ENCODE measurements at places on chromosomes 1 and 21. TPM values are rescaled to one million over a fixed set of nuclear protein-coding genes. Genes with fewer than 3 reads are reported as not detected.
A peak's percentile ranks its signal among the peaks of the same experiment; 100 is the strongest.

DNA sequence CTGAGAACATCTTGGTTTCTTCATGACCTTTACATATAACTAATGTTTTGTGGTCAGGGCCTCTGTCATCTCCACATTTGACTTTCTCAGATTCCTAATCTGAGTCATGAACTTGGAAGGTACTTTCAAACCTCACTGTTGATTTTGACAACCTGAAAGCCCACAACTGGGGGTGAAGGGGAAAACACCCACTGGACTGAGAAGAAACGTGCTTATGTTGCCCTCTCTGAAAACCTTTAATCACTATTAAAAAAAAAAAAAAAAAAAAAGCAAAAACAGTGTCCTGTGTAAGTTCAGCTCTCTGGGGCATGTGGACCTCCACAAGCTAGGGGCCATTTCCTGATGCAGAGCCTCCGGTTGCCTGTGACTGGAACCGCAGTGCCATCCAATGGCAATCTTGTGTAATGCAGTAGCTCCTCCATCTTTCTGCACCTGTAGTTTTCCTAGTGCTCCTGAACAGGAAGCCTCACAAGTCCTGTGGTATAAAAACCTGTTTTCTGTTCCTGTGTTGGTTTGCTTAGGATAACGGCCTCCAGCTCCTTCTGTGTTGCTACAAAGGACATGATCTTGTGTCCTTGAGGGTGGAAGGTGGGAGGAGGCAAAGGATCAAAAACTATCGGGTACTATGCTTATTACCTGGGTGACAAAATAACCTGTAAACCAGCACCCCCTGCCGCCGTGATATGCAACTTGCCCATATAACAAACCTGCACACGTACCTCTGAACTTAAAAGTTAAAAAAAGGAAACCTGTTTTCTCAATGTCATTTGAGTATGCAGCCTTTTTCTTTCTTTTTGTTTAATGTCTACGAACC, 124.5 kb downstream of the ZNF648 start:
- DNase-seq: peak; percentile 83

DNA sequence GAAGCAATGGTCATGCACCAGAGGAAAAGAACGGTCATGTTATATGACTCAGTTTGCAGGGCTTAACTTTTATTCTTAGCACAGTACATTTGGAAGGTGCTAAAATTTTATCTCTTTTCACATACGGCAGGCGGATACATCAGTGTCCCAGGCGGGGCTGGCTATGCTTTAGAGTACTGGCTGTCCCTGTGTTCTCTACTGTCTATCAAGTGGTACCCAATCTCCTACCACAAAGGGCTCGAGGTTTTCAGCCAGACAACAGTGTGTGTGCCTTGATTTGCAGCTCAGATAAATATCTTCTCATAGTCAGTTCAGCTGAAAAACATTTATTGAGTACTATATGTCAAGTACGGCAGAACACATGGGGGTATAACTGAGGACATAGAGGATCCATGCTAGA, 65.3 kb downstream of the URB2 start:
- DNase-seq: no peak

Gene TMPRSS3
- total RNA-seq: 1.7 TPM

DNA sequence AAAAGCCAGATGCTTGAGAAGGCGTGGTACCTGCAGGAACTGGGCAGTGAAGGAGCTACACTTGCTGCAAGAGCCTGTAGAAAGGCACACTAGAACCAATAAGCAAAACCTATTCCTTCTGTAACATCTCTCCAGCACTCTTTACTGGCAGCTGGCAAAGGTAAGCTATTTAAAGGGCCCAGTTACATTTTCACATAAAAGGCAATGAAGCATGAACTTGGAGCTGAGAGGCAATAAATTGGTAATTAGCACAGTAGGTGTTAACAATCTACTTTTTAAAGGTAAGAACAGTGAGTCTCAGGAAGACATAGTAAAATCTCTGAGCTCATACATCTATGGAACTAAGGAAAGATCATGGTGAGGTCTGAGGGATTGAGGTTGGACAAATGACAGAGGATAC, 167.1 kb upstream of the OLFM3 start:
- DNase-seq: no peak

Gene RHEX
- not detected for total RNA-seq

- no peak for DNase-seq
Observed at GRCh38 chr1:180231506-180231921, 1.4 kb downstream of the LHX4 start.

DNA sequence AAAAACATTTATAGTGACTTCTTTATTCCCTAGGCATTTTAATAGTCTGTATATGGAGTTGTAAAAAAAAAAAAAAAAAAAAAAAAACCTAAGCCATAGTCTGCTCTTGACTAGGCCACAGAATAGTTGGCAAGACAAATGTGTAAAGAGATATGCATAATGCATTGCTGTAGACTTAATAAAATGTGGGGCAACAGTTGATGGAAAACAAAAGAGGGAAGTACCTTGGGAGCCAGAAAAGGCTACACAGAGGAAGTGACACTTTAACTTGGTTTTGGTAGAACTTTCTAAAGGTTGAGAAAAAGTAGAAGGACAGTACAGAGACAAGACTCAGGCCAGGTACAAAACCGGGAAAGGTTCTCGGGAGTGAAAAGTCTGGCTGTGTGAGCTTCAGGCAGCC, 802.9 kb upstream of the ADAMTS5 start:
- no peak for DNase-seq

DNA sequence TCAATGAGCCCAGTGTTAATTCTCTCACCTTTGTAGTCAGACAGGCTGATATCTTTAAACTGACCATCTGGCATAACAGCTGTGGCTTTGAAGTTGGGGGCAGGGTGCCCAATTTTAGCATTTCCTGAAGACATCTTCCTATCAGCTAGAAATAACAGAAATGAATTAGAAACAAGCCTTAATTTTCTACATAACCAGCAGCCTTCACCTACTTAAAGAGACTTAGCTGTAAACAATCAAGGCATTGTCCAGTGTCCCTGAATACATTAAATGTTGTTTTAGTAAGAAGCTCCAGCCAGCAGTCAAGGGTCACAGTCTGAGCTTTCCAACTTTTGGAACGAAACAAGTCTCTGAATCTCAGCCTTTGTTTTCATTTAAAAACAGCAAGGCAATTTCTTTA, 2.8 kb downstream of the PRDX1 start:
- DNase-seq: no peak

- DNase-seq: no peak
Observed at GRCh38 chr1:227925582-227926198, 22.0 kb downstream of the WNT9A start.

GRCh38 chr21:40562242-40563002, 284.5 kb downstream of the DSCAM start:
- no peak for DNase-seq

GRCh38 chr1:180352021-180352420, 122.0 kb downstream of the LHX4 start:
- no peak for DNase-seq

Gene GNG12
- total RNA-seq: 97.0 TPM

Gene RAB3B
- total RNA-seq: 23.1 TPM

GRCh38 chr1:170214117-170215032, 68.6 kb downstream of the NTMT2 start:
- DNase-seq: no peak

DNA sequence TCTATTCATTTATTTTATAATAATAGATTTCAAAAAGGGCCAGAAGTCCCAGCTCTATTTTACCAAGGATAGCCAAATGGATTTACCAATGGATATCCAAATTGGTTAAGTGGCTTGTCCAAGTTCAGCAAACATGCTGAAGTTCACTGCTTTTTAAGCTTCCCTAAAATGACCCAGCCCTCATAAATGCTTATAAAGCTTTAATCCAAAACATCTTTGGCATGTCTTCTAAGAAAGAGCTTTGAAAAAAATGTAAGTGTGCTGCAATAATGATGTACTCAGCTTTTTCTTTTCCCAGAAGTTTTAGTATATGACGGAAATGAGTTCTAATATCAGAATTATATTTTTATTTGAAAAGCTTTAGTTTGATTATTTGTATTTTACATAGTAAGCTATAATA, 451.5 kb upstream of the ADAMTS5 start:
- DNase-seq: no peak

Gene ODR4
- total RNA-seq: 22.1 TPM

DNA sequence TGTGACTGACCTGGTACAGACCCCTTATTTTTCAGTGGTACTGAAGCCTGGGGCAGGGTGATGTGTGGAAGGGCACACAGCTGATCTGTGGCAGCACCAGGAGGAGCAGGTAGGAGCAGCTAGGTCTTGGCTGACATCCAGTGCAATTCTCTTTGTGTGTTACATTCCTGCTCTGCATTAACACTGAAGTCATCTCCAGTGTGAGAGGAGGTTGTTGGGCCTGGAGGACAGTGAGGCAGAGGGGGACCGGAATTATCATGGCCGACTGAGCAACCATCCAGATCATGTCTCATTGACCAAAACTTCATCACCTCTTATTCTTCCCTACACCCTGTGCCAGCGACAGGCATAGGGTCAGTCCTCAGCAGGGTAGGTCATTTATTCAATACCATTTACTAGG, 1.5 kb downstream of the SLAMF8 start:
- DNase-seq: no peak

- no peak for DNase-seq
Observed at GRCh38 chr21:32427958-32428623, 15.6 kb downstream of the EVA1C start.

Gene REN
- 16.2 TPM for total RNA-seq

DNA sequence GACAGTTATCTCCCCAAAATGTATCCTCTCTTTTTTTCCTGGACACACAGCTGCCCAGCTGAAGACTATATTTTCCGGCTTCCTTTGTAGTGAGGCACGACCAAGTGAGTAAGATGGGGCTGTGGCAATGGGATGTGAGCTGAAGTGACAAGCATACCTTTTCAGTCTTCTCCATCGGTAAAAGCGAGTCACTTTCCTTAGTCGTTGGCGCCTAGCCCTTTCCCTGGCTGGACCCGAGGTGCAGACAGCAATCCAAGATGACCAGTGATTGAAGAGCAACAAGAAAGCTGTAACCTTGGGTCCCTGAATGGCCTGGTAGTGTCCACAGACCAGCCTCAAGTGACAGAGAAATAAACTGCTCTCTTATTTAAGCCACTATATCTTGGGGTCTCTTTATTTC, 155.2 kb downstream of the NR5A2 start:
- no peak for DNase-seq

Gene AURKAIP1
- 105 TPM for total RNA-seq

DNA sequence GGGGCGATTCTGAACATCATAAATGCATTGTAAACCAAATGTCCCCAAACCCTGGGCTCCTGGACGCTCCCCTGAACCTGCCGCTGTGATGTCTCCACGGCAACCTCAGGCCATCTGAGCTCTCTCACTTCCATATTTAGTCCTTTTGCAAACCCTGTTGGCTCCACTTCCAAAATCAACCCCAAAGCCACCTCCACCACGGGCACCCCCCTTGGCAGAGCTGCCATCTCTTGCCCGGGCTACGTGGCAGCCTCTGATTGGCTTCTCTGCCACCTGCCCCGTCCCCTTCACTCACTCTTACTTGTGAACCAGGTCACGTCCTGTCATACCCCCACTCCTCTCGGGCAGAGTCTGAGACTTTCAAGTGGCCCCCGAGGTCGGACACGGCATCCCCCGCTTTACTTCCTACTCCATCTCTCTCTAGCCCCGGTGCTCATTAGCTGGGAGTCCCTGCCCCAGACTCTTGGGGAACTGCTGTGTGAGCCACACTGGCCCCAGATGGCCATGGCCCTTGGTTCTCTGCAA, 15.8 kb downstream of the PRXL2B start:
- DNase-seq: no peak

Gene LRRC7
- 1.3 TPM for total RNA-seq

Data from hepatocyte (in vitro differentiated cells).